ENCODE measurements at places on chromosomes 5 and 9.

DNA sequence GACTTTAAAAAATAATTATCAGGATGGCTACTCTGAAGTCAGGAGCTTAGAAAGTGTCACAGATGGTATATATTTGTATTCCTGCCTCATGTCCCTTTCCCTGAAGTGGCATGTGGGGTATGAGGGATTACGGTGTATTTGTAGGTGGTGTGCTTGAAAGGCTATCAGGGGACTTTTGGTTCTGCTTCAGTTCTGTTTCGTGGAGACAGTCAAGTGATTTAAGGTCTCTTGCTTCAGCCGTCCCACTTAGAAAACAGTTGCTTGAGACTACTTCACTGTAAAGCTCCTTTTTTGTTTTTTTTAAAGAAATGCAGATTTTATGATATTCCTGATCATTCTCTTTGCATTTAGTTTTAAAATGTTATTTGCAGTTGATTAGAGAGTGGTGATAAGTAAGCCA is 18.3 kb downstream of the PARP8 start:
- no peak for DNase-seq

DNA sequence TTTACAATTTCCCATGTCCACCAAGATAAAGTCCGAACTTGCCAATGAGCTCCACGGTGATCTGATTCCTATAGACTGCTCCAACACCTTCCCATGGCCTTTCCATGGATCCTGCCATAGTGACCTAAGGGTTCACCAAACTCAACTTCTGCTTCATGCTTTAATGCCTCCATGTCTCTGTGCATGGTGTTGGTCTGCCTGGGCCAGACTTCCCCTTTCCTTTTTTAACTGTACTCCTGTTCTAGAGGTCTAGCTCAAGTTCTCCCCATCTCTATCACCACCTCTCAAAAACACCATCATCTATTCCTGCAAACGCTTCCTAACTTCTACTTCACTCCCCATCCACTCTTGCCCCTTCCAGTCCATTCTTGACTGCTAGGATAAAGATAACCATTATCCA is 14.8 kb upstream of the SMARCA2 start:
- no peak for DNase-seq

DNA sequence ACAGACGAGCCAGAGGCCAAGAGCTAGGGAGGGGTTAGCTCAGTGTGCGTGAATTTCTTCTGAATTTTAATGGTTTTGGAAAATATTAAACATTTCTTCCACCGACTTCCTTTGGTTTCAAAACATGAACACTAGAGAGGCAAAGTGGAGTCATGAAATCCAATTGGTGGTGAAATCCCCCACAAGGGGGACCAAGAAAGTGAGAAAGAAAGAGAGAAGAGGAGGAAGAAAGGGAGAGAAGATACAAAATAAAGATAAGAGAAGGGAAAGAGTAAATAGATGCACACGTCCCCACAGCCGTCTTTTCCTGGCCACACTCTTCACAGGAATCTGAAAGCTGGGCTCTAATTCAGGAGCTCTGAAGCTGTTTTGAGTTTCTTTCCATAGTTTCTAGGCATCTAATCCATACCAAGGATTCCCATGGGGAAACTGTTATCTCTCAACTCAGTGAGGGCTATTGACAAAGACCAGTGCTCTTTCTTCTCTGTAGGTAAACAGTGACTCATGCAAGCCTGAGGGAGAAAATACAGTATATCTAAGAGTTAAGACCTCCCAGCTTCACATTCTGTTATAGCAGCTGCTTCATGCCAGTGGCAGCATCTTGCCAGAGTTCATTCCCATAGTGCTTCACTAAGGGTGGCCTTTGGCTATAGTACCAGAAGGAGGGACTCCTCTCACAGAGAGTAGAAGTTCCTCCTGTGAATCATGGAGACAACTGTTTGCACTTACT is 115.8 kb upstream of the LIFR start:
- DNase-seq = peak; percentile 27

GRCh38 chr5:39726467-39726866 is 301.7 kb upstream of the DAB2 start:
- no peak for DNase-seq

GRCh38 chr5:141742866-141743851 is 61.1 kb upstream of the ARAP3 start:
- DNase-seq = peak; percentile 36

GRCh38 chr9:132401824-132402223 is 4.8 kb downstream of the TTF1 start:
- DNase-seq = no peak

- no peak for DNase-seq
Observed at GRCh38 chr5:139960723-139961383, 82.2 kb downstream of the NRG2 start.

DNA sequence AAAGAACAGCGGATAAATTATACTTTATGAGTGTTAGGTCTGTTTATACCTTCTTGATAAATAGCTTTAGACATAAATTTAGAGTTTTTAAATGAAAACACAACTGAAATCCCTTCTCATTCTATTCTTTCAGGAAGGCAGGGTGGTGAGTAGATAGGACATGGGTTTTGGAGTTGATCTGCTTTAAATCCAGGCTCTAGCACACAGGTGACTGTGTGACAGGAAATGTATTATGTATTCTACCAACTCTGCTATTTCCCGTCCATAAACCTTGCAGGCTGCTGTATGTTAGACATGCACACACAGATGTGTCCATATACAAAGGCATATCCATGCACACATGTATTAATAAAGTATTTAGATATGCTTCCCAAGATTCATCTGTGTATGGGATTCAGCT is 19.3 kb upstream of the CARTPT start:
- no peak for DNase-seq

DNA sequence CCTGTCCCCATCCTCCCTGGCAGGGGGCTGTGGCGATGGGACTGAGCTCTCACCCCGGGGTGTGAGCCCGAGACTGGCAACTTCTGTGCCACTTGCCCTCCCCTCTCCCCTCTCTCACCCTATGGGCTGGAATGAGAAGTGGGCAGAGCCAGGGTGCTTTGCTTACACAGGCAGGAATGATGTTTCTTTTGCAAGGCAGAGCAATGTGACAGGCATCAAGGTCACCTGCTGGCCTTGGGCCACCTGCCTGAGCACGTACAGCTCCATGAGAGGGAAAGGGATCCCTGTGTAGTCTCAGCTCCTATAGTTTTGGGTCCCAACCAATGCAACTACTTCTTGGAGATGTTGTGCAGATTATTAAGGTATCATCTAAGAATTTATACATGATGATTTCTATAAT is 252.8 kb upstream of the DAP start:
- DNase-seq = no peak

DNA sequence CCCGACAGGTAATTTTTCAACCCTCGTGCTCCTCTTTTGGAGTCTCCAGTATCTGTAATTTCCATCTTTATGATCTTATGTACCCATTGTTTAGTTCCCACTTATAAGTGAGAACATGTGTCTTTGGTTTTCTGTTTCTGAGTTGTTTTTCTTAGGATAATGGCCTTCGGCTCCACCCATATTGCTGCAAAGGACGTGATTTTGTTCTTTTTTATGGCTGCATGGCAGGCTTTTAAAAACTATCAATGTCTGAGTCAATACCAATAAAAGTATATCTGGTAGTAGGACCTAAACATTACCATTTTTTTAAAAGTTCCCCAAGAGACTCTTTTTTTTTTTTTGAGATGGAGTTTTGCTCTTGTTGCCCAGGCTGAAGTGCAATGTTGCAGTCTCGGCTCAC is 3.9 kb upstream of the SLC26A2 start:
- no peak for DNase-seq

DNA sequence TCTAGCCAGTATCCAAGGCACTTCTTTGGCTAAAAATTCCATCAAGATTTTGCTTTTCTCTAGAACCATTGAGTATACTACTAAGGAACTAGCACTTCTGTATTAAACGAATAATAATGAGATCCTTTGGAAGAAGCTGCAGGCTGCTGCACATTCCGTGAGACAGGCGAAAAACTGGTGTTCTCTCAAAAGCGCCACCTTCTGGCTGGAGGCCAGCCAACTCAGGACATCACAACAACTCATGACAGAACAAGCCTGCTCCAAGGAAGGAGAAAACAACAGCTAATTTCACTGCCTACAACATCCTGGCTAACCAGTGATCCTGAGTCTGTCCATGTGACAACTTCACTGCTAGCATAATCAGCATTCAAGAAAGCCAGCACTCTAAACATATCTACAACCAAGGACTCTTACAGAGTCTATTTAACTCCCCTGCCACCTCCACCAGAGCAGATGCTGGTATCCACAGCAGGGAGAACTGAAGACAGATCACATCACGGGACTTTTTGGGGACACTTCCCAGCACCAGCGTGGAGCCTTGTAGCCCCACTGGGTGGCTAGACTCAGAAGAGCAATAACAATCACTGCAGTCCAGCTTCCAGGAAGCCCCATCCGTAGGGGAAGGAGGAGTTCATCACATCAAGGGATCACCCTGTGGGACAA is 150.5 kb downstream of the YTHDC2 start:
- no peak for DNase-seq

DNA sequence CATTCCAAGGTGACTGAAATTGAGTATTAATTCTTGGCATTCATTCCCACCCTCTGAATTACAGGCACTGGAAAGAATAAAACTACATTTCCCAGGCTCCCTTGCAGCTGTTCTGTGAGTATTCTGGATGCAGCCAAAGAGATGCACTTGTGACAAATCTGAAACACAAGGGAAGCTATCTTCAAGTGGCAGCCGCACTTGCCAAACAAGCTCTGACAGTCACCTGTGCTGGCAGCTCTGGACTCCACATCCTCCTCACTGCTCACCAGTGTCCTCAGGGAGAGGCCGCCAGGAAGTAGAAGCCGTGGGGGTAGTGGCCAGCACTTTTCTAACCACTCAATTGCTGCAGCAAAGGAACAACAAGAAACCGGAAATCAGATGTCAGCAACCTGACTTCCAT is 275.0 kb downstream of the NR2F1-AS1 start:
- DNase-seq = no peak

- no peak for DNase-seq
Observed at GRCh38 chr9:71352837-71353236, 231.4 kb upstream of the TRPM3 start.

GRCh38 chr9:113125386-113126035 is 25.3 kb upstream of the SLC31A2 start:
- DNase-seq = no peak

GRCh38 chr5:147565524-147565923 is 55.7 kb upstream of the DPYSL3 start:
- no peak for DNase-seq

GRCh38 chr5:5297432-5298067 is 124.9 kb upstream of the ICE1 start:
- no peak for DNase-seq

DNA sequence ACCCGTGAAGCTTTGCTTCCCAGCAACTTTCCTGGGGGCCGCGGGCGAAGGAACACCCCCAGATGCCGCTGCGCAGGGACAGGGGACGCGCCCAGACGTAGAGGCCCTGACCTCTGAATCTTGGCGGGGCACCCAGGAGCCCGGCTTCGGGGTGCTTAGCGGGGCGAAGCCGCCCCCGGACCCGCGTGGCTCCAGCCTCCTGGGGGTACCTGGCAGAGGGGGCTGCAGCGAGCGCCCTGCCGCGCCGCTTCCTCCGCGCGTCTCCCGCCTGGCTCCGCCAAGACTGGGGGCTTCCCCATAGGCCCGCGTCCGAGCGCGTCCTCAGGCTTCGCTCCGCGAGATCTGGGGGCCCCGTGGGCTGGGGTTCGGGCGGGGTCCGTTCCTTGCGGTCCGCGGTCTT is 23.0 kb upstream of the ZNF782 start:
- no peak for DNase-seq

- DNase-seq = peak; percentile 25
Observed at GRCh38 chr5:99379187-99379586, 450.4 kb upstream of the CHD1 start.

DNA sequence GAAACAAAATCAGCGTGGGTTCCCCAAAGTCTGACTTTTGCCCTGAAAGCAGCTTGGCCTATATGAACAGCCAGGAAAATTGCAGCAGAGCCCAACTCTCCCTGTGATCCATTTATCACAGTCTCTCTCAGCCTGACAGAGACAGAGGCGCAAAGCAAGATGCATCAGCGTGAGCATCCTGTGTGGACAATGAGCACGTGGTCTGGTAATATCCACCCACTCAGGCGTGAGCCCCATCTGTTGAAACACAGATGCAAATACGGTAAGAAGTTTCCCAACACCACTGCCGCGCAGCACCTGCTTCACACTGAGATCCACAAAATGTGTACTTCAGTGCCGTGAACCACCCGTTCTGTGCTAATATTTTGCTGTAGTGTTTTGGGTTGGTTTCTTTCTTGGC is 114.6 kb downstream of the MRPL36 start:
- no peak for DNase-seq

DNA sequence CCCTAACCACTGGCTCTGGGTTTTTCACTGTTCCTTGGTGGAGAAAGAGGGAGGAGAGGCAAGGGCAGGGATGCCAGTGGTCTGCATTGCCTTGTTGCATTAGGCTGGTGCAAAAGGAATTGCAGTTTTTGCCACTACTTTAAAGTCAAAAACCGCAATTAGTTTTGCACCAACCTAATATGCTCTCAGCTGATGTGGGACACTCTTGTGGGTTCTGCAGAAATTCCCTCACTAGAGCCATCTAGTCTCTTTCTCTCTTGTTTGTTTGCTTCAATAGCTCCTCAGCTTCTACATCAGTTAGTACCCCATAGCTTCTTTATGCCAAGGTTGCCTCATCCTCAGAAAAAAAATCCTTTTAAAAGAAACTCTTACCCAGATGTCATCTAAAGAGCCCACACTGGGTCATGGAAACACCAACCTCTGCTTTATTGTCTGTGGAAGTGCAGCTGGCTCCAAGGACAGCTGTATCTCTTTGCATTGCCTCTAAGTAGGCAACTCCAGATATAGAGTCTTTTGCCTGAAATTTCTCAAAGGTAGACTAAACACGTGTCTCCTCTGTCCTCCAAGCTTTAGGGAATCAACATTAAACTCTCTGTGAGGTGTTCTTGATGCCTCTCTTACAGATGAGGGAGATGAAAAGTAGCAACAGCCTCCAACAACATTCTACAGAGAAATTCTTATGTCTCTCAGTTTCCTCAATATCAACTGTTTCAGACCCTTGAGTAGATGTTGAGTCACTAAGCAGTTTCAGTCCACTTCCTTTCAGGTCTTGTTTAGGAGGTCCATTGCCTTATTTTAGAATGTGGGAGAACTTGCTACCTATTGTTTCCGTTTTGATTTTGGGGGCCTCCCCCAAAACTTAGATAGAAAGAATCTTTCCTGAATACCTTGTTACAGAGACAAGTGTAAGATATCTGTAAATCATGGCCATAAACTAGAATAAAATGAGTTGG is 84.9 kb upstream of the MEF2C start:
- DNase-seq = no peak

DNA sequence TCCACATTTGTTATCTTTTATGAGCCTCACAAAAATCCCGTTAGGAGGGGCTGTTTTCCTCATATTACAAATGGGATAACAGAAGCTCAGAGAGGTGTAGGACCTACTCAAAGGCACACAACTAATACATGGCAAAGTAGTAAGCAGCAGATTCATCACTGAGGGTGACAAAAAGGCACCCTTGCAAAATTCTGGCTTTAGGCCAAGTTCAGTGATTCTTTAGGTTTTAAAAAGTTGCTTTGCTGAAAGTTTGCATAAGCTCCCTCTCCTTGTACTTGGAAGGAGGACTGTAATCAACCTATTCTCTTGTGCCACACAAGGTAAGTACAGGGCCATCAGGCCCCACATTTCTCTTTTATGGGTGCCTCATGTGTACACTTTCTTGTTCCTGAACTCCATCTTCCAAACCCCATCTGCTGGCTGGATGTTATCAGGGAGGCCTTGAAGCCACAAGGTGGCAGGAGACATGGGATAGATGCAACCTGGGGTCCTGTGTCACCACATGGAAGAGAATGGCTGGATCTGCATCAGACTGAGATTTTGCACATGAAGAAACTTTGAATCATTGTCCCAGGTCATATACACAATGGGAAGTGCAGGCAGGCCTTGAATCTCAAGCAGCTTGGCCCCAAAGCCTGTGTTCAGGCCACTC is 311.6 kb downstream of the MSX2 start:
- no peak for DNase-seq

- no peak for DNase-seq
Observed at GRCh38 chr9:114235033-114235661, 79.8 kb downstream of the COL27A1 start.
